Stimulated activated CD8-positive, alpha-beta memory T cell treated with anti-CD3 and anti-CD28 coated beads, Interleukin-2, amount 100 ng/mL, for 48 hours (primary cell): ENCODE measurements at places on chromosomes 7 and 10.

DNA sequence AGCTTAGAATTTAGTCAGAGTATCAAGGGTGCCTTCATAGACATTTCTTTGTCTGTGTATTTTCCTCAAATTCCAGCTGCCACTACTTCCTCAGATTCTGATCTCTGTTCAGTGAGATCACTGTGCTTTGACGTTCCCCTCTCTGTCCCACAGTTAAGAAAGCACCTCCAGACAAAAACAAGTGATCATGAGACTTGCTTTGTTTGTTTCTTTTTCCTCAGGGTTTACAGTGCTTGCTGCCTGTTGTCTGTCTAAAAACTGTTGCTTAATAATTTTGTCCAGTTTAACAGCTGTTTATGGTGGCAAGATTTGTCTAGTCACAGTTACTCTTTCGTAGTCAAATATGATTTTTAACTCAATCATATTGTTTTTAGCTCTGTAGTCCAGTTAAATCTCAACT, 29.1 kb downstream of the TRUB1 start:
- no peak for DNase-seq

DNA sequence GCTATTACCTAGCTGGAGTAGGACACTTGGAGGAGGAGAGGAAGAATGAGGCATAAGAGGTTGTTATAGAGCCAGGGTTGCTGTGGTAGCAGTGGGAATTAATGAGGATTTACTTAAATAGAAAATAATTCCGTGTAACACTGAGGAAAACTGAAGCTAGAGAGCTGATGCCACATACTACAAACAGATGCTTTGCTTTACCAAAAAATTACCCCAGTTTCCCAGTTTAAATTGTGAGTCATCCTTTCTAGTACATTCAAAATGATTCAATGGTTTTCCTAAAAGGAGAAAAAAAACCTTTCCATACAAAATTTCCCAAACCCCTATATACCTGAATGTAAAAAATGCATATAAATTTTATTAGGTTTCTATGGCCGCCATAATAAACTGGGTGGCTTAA, 58.3 kb downstream of the ZNF518A start:
- DNase-seq: no peak

DNA sequence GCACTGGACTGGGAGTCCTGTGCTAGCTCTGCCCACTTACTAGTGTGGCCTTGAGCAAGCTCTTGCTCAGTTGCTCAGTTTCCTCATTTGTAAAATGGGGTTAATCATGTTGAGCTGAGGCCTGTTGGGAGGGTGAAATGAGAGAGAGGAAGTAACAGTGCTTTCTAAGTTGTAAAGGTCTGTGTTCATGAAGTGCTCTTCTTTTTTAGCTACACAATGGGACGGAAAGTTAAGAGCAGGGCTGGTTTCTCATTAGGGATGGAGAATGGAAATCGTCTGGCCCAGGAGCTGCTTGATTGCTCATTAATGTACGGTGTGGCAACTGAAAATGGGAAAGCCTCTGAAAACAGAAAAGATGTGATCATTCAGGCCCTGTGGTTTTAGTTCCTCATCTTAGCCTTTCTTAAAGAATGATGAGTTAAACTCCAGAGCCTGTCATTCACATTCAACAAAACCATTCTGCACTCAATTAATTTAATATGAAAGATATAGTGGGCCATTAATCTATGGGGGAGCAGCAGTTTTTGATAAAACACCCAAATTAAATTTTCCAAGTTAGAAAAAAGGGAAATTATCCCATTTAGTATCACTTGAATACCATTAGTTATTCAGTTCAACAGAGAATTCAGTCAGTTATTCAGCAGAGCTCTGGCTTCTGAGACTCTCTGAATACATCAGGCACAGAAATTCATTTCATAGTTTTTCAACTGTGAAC, 60.5 kb downstream of the SH2D4B start:
- DNase-seq: no peak

DNA sequence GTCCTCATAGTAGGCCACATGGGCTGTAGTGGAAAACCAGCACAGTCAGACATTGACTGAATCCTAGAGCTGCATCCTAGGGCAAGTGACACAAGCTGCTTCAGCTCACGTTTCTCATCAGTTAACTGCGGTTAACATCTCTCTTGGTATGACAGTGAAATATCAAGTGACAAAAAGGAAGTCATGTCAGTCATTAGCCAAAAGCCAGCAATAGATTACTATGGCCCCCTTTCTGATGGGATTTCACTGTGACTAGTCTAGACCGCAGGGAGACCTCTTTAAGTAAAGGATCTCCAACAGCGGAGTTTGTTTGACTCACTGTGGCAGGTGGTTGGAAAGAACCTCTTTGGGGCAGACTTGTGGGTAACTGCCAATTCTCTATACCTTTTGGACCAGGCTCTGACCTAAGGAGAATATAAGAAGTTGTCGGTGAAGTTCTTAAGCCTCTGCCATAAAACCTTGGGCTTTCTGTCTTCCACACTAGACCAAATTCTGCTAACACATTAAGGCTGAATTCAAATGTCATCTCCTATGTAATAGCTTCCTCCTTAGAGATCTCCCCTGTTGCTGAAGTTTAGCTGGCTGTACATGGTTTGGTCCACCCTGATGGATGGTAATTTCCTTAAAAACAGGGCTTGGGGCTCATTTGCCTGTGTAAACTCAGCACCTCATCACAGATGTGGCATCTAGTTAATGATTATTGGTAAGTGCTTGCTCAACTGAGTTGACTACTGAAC, 115.3 kb downstream of the SGMS1 start:
- no peak for DNase-seq

DNA sequence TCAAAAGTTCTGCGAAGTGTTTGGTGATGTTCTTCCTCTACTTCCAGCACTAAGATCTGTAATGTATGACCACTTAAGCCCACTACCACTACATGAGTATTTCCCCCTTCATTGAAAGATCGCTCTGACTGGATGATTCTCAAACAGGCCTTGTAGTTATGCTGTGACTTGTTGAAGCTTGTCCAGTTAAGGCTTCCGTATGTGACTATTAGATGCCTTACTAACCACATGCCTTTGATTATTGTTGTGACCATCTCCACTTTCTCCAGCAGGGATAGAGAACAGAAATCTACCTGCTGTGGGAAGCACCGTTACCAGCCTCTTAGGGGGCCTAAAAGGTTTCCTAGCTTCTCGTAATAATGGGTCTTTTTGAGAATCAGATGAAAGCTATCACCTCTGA, 81.1 kb downstream of the NOC3L start:
- no peak for DNase-seq

DNA sequence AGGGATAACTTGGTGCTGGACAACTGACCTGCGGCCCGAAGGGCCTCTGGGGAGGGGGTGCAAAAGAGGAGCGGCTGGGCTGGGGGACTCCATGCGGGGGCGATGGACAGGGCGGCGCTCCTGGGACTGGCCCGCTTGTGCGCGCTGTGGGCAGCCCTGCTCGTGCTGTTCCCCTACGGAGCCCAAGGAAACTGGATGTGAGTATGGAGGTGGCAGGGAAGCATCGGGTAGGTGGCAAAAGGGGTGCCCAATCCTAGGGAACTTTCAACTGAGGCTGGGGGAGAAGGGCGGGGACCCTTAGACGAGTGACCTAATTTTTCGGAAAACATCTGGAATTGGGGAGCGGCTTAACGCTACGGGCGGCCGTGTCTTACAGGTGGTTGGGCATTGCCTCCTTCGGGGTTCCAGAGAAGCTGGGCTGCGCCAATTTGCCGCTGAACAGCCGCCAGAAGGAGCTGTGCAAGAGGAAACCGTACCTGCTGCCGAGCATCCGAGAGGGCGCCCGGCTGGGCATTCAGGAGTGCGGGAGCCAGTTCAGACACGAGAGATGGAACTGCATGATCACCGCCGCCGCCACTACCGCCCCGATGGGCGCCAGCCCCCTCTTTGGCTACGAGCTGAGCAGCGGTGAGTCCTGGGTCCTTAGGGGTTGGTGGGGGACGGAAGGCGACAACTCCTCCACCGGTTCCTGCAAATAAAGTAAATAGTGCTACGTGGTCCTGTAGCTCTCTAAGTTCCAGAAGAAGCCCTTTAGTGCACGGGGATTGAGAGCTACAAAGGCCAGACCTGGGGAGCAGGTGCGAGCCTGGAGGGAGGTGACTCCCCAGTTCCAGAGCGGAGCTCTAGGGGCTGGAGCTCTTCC, 622 bp downstream of the WNT16 start:
- DNase-seq: peak; percentile 13

DNA sequence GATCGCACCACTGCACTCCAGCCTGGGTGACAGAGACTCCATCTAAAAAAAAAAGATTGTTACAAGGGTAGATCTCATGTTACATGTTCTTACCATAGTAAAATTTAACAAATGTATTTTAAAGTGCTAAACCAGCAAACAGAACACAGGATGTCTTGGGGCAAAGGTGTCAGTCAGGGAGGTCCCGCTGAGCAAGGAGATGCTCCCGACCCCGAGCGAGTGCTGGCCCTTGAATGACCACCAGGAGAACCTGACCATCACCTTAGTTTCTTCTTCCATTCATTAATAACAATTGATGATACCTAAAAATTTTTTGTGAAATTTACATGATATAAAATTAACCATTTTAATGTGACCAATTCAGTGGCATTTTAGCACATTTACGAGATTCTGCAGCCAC, 241.6 kb upstream of the GPR26 start:
- no peak for DNase-seq

GRCh38 chr7:65268782-65269149, 104.9 kb upstream of the ZNF92 start:
- DNase-seq: no peak

DNA sequence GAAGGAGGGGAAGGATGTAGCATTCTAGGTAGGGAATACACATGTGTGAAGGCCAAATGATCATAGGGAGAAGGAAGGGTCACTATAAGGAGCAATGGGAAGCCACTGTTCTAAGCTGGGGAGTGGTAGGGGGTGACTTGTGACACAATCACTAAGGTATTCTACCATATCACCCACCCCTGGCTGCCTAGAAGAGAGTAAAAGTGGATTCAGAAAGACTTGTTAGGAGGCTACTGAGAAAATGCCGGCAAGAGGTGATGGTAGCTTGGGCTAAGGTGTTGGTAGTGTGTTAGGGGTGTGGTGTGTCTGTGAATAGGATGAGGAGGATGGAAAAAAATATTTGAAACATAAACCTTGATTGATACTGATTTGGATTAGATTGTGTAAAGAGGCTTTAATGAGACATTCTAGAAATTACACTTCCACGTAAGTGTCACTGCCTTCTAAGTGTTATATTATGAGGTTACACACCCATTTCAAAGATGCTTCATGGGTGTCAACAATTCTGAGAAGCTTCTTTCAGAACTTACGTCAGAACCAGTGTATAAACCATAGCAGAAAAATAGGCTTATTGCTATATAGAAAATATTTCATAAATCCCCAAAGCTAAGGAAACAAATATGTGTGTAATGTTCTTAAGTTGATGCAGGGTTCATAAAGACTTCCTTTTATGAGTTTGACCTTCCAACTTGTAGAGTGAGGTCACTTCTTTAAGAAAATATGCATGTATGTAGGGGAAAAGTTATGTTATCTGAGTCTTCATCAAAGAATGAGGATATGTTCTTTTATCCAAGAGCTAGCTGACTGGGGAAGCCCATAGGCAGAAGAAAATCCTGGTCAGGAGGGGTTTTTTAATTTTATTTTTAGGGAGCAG, 5.6 kb upstream of the BPGM start:
- no peak for DNase-seq

DNA sequence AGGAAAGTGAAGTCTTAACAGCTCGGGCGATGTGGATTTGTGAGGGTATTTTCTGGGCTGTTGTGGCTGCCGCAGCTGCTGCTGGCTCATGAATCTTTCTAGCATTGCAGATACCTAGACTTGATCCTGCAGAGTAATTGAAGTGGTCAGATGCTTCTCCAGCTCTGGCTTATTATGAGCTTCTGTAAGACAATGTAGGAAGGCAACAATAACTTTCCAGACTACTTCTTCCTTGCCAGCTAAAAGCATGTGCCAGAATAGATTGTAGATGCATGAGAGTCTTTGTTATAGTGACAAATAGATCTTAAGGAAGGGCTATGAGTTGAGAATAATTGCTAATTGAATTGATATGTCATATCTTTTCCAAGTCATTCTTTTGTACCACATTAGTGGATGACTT, 461.4 kb upstream of the POT1 start:
- no peak for DNase-seq

GRCh38 chr10:132444877-132445351, 47.9 kb downstream of the PWWP2B start:
- no peak for DNase-seq

DNA sequence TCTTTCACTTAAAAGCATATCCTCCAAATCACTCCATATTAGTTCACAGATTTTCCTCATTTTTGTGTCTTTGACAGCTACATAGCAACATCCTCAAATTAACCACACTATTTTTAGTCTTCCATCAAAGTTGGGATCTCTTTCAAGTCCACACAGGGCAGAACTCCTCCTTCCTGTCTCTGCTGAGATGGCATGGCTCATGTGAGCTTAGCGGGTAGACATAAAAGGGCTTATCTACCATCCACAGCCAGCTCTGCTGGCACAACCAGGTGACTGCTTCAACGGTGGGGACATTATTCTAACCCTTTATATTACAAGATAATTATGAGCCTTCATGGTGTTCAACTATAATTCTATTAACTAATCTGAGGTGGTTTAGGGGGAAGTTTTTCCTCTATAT, 35.5 kb downstream of the ICA1 start:
- no peak for DNase-seq

GRCh38 chr7:155919391-155920067, 107.3 kb upstream of the SHH start:
- no peak for DNase-seq

GRCh38 chr10:37488792-37489657, 363.6 kb downstream of the ANKRD30A start:
- DNase-seq: no peak

DNA sequence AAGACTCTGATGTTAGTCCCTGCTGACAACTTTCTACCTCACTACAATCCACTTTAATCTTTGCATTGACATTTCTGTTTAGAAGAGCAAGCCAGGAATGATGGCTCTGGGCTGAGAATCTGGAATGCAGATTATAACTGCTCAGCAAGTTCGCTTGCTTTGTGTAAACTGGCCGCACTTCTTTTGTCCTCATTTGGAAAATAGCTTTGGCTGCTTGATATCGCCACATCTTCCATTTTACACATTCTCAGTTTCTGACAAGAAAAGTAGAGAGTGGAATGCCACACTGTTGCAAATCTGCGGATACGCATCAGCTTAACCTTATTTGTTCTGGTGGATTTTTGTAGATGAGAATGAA, 429.8 kb downstream of the KCNMA1 start:
- DNase-seq: no peak

DNA sequence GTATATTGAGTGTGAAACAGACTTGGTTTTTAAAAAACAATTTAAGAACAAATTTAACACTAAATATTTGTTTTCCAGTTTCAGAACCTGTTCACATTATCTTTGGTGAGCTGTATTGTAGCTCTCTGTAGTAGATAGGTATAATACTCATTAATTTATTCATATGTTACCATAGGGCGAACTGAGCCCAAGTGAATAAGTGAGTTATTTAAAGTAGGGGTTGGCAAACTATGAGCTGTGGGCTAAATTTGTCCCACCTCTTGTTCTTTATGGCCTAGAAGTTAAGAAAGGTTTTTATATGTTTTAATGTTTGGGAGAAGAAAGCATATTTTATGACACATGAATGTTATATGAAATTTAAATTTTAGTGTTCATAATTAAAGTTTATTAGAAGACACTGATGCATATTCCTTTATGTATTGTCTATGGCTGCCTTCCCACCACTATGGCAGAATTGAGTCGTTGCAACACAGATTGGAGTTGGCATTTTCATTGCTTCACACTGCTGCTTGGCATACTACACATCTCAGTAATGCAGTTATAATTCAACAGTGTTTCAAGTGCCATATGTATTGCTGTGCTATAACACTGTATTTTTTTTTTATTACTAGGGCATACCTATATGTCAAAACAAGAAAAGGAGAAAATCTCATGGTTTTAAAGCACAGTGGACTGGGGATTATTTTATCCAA, 146.5 kb downstream of the ADK start:
- no peak for DNase-seq

GRCh38 chr10:127976701-127977356, 69.9 kb downstream of the PTPRE start:
- DNase-seq: no peak
